K562 (cell line): ENCODE measurements at places on chromosomes 5 and 9. TPM values are rescaled to one million over a fixed set of nuclear protein-coding genes. Genes with fewer than 3 reads are reported as not detected.
A peak's percentile ranks its signal among the peaks of the same experiment; 100 is the strongest.

DNA sequence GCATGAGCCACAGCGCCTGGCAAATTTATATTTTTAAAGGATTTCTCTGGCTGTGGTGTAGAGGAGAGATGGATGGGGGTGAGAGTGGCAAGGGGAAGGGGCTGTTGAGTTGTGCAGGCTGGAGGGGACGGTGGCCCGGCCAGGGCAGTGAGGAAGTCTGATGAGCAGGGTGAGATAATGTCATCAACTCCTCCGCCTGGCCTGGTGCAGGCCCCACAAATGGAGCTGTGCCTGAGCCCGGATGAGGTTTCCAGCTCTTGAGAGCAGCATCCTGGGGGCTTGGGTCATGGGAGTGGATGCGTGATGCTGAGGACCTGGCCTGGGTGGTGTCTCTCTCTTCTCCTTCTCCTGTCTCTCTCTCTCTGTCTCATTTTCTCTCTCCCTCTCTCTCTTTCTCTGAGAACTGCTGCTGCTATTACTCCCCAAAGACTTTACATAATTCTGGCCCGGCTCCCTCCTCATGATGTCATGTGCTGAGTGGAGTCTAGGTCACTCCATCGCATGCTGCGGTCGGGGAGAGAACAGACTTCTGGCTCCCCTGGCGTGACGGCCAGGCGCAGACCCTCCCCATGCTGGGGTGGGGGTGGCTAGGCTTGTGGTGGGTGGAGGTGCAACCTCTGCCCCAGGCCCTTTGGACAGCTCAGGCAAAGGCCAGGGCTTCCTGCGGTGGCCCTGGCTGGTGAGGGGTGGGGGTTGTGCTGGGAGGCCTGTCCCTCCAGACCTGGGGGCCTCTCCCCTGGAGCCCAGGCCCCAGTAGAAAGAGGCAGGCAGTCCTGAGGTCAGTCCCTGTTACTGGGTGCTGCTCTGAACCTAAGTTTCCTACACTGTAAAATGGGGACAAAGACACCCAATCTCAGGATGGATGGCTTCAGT lies 26.4 kb downstream of the FGF18 start:
- no peak for DNase-seq
- peaks cover 12% of the 10 kb centered on the region for H3K4me1 ChIP-seq
- no peak overlapping the region for H3K4me3 ChIP-seq
- no peak overlapping the region for H3K27ac ChIP-seq

DNA sequence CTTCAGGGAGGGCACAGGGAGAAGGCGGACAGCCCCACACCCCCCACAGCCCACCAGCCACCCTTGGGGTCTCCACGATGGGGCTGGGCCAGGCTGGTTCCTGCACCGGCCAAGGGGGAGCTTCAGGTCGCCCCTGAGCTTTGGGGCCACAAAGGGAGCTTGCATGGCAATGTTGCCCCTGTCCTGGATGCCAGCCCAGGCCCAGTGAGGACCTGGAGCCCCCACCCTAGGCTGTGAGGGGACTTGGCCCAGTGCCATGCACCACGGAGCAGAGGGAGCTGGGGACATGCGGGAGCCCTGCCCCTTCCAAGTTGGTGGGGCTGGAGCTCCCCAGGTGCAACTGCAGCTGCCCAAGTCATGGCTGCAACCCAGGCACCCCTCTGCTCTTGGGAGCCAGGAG lies 18.4 kb downstream of the TMEM38B start:
- H3K36me3 ChIP-seq, result peaks cover 17% of the 10 kb centered on the region; the same call in 2 of the 3 replicates
- DNase-seq, result no peak
- peaks cover 14% of the 10 kb centered on the region; the same call in 1 of the 2 replicates for H3K4me1 ChIP-seq

- H3K27me3 ChIP-seq, result no peaks in the 10 kb centered on the region
- H3K36me3 ChIP-seq, result peaks cover 32% of the 10 kb centered on the region
- peaks cover 53% of the 10 kb centered on the region for H3K4me1 ChIP-seq
- no peak overlapping the region for H3K4me3 ChIP-seq
- no peak for DNase-seq
- H3K27ac ChIP-seq, result no peak overlapping the region
Observed at GRCh38 chr5:150519978-150520377, 12.0 kb downstream of the NDST1 start.

- no peaks in the 10 kb centered on the region for H3K27me3 ChIP-seq
- H3K36me3 ChIP-seq, result no peaks in the 10 kb centered on the region
- H3K4me1 ChIP-seq, result no peaks in the 10 kb centered on the region
- H3K27ac ChIP-seq, result no peak overlapping the region
- DNase-seq, result no peak
Observed at GRCh38 chr9:18368206-18368605, 105.7 kb upstream of the ADAMTSL1 start.

DNA sequence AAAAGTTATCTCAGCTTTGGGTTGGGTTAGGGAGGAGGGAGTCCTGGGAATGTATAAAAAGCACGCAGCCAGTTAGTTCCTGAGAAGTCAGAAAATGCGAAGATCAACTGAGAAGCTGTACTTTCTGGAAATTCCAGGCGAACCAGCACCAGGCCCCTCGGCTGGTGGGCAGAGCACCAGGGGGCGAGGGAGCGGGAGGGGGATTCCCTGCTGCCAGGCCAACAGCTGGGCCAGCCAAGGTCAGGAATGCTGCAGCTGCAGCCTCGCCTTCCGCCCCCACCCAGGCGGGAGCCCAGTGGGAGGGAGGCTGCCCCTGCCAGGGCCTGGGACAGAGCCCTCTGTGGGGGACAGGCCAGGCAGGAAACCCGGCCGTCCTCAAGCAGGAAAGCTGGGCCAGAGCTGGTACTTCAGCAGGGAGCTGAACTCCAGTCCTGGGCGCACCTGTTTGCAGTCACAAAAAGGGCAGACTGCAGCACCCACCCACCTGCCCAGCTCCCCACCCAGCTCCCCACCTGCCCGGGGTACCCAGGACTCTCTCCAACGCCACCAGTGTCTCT lies 35.5 kb downstream of the VAV2 start:
- no peaks in the 10 kb centered on the region for H3K36me3 ChIP-seq
- H3K27ac ChIP-seq, result no peak overlapping the region
- no peak overlapping the region for H3K4me3 ChIP-seq
- no peak for DNase-seq
- H3K27me3 ChIP-seq, result peaks cover 9% of the 10 kb centered on the region; the same call in 2 of the 3 replicates
- H3K4me1 ChIP-seq, result peaks cover 11% of the 10 kb centered on the region

DNA sequence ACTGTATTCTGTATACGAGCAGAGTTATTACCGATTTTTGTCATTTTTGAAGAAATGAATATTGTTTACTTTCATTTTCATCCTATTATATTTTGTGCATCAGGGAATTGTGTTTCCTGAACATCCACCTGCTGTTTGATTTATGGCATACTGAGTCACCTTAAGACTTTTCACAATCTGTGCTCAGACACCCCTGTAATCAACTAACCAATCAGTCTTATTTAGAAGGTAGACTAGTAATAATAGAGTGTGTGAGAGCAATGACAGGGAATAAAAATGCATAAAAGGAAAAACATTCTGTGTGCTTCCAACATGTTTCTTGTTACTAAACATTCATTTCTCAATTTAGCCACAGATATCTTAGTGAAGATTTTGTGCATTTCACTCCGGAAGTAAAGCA lies 1413.6 kb upstream of the ACO1 start:
- DNase-seq, result no peak
- no peaks in the 10 kb centered on the region for H3K36me3 ChIP-seq
- no peak overlapping the region for H3K27ac ChIP-seq
- no peaks in the 10 kb centered on the region for H3K4me1 ChIP-seq

GRCh38 chr9:16869131-16869881 lies 1.2 kb downstream of the BNC2 start:
- no peaks in the 10 kb centered on the region for H3K36me3 ChIP-seq
- no peak overlapping the region for H3K27ac ChIP-seq
- H3K4me1 ChIP-seq, result no peaks in the 10 kb centered on the region
- no peak overlapping the region for H3K4me3 ChIP-seq
- DNase-seq, result no peak
- no peaks in the 10 kb centered on the region for H3K27me3 ChIP-seq

- no peak overlapping the region for H3K4me3 ChIP-seq
- no peak for DNase-seq
- H3K4me1 ChIP-seq, result no peaks in the 10 kb centered on the region
- peaks cover 27% of the 10 kb centered on the region for H3K27me3 ChIP-seq
- H3K27ac ChIP-seq, result no peak overlapping the region
Observed at GRCh38 chr5:14185326-14186058, 42.4 kb downstream of the TRIO start.

- DNase-seq, result peak; percentile 62
- no peaks in the 10 kb centered on the region for H3K27me3 ChIP-seq
- peaks cover 56% of the 10 kb centered on the region for H3K4me1 ChIP-seq
- H3K36me3 ChIP-seq, result no peaks in the 10 kb centered on the region
Observed at GRCh38 chr5:150503977-150504620, 3.8 kb upstream of the NDST1 start.

DNA sequence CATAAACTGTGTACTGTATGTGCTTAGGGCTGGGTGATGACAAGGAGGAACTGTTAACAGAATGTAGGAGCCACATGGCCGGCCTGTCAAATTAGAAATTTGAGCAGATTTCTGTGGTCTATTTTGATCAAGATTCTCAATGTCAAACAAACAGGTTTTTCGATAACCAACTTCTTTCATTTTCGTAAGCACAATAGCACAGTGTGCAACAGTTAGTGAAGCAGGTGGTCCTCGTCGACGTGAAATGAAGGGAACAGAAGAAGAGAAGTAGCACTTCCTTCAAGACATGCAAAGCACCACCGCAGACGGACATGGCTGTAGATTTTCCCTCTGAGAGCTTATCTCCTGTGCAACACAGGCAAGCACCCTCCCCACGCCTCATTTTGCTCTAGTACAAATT lies 252.1 kb downstream of the CRB2 start:
- no peaks in the 10 kb centered on the region for H3K27me3 ChIP-seq
- no peak overlapping the region for H3K4me3 ChIP-seq
- no peaks in the 10 kb centered on the region for H3K4me1 ChIP-seq
- no peaks in the 10 kb centered on the region; the same call in 1 of the 3 replicates for H3K36me3 ChIP-seq
- H3K27ac ChIP-seq, result no peak overlapping the region
- no peak for DNase-seq

DNA sequence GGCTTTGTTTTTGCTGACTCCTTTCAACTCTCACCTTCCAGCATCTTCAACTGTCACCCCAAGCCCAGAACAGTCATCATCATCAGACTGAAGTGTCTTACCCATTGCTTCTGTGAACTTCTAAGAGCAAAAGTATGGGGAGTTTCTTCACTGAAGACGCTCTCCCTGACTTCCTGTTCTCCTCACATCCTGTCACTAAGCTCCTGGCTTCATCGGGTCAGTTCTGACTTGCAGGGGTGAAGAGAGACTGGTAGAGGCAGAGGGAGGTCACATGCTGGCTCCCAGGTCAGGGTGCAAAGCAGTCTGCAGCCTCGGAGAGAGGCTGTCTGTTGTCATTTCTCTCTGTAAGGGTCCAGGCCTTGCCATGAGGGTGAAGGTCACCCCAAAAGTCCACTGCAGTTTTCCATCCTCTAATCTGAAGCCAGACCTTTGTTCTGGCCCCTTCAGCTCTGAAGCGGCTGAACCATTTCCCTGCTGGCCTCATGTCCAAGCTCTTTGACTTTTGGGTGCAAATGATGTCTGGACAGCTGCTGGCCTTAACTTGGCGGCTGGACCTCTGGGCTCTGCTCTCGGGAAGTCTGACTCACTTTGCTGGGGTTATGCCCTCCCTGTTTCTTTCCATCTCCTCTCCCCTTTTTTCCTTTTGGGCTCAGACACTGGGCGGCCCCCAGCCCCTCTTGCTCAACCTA lies 305.0 kb downstream of the RAB3C start:
- H3K4me1 ChIP-seq, result no peaks in the 10 kb centered on the region
- no peak overlapping the region for H3K4me3 ChIP-seq
- no peak overlapping the region for H3K27ac ChIP-seq
- H3K36me3 ChIP-seq, result no peaks in the 10 kb centered on the region

GRCh38 chr5:99646011-99646647 lies 717.3 kb upstream of the CHD1 start:
- no peaks in the 10 kb centered on the region for H3K36me3 ChIP-seq
- DNase-seq, result no peak
- H3K4me1 ChIP-seq, result no peaks in the 10 kb centered on the region
- H3K27ac ChIP-seq, result no peak overlapping the region
- H3K4me3 ChIP-seq, result no peak overlapping the region

GRCh38 chr9:134404376-134405358 lies 78.4 kb downstream of the RXRA start:
- H3K27ac ChIP-seq, result no peak overlapping the region
- H3K4me1 ChIP-seq, result peaks cover 35% of the 10 kb centered on the region
- no peaks in the 10 kb centered on the region for H3K27me3 ChIP-seq

DNA sequence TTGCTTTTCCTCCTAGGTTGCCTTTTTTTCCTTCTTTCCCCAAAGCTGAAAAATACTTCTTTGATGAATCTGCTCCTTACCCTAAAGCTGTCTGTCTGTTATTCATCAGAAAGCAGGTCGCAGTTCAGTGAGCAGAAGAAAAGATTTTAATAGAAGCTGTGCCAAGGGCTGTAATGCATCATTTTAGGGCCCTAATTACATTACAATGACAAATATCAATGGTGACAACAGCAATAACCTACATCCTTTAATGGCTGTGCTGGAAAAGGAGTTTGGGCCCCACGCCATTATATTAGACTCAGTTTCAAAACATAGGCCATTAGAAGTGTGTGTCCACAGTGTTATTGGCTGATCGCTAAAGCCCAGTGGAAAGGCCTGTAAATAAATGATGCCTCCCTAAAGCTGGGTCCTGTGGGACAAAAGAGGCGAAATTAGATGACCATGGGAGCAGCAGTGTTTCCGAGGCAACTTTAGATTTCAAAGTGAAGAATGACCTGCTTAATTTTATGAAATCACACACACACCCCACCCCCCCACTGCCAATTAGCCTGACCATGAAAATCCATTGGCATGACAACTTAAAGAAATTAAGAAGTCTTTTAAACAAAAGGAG lies 38.4 kb downstream of the TLE4 start:
- no peak for DNase-seq
- H3K36me3 ChIP-seq, result no peaks in the 10 kb centered on the region
- no peak overlapping the region for H3K27ac ChIP-seq
- no peak overlapping the region for H3K4me3 ChIP-seq
- H3K4me1 ChIP-seq, result no peaks in the 10 kb centered on the region
- H3K27me3 ChIP-seq, result no peaks in the 10 kb centered on the region

GRCh38 chr9:135076143-135076875 lies 11.2 kb upstream of the OLFM1 start:
- no peak overlapping the region for H3K27ac ChIP-seq
- no peak for DNase-seq

- peaks cover 3% of the 10 kb centered on the region; the same call in 1 of the 2 replicates for H3K4me1 ChIP-seq
- H3K36me3 ChIP-seq, result no peaks in the 10 kb centered on the region
- no peak overlapping the region for H3K4me3 ChIP-seq
- no peak overlapping the region for H3K27ac ChIP-seq
Observed at GRCh38 chr5:96050273-96050880, 88.7 kb upstream of the ELL2 start.

The ECSCR gene
- not detected in 2 replicates for total RNA-seq

The C5orf46 gene
- not detected in 2 replicates for total RNA-seq

The ADAMTS12 gene
- 0.11 TPM in 1 of 2 replicates, not detected in the other for total RNA-seq

The IFNA17 gene
- total RNA-seq, result not detected in 2 replicates

The TPPP gene
- 0.07 TPM in 2 replicates for total RNA-seq

The HNRNPAB gene
- total RNA-seq, result 299 and 351 TPM in 2 replicates

The GNG10 gene
- 13.1 and 16.3 TPM in 2 replicates for total RNA-seq
